Astrocyte (in vitro differentiated cells and primary cell): ENCODE measurements at places on chromosomes 4 and X. TPM values are rescaled to one million over a fixed set of nuclear protein-coding genes. Genes with fewer than 3 reads are reported as not detected.

DNA sequence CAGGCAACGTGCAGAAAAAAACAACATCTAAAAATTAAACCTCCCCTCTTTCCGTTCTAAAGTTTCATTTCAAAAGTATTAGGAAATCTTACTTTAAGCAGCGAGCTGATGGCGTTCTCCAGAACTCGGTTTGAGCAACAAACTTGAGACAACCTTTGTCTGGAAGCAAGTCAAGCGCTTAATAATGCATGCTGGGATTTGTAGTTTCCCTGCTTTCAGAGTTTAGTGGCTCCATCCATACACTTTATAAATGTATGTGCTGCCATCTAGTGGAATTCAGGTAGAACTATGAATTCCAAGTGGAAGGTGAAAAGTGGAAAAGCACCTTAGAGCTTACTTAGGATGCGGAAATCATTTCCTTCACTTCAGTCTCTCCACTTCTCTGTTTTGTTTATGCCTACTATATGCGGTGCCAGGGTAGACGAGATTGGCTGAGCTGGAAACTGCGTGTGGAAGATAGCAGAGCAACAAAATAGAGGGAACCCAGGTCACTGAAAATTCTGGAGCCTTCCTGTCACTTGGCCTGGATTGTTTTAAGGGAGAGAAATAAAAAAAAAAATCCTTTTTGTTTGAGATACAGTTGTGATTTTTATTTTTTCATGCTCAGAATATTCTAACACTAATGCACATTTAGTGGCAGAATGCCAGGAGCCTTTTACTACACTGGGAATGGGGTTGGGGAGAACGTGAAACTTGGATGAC is at the start of gene BDH2:
Gene BDH2, minus strand, starts transcription at position 144 of the 702 bp plus-strand sequence. CDS start 3,580 bp downstream, outside the sequence.
- peak; percentile 92 for DNase-seq

- DNase-seq = peak; percentile 33
Observed at GRCh38 chr4:94409962-94410361, 41.8 kb upstream of the PDLIM5 start.

DNA sequence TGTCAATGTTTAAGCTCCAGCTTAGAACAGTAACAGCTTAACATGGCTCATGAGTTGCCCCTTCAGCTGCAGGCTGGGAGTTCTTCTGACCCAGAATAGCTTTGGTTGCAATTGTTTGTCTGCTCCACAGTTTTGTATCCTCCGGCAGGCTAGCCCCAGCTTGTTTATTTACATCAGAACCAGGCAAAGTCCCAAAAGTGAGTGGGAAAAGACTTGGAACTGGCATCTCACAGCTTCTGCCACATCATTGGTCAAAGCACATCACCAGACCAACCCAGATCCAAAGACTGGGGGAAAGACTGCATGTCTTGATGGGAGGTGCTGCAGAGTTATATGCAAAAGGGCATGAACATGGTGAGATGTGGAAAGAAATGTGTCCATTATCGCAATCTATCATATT is 231.2 kb upstream of the CPEB2 start:
- DNase-seq = no peak

- no peak for DNase-seq
Observed at GRCh38 chr4:8019396-8020365, 80.0 kb upstream of the AFAP1 start.

DNA sequence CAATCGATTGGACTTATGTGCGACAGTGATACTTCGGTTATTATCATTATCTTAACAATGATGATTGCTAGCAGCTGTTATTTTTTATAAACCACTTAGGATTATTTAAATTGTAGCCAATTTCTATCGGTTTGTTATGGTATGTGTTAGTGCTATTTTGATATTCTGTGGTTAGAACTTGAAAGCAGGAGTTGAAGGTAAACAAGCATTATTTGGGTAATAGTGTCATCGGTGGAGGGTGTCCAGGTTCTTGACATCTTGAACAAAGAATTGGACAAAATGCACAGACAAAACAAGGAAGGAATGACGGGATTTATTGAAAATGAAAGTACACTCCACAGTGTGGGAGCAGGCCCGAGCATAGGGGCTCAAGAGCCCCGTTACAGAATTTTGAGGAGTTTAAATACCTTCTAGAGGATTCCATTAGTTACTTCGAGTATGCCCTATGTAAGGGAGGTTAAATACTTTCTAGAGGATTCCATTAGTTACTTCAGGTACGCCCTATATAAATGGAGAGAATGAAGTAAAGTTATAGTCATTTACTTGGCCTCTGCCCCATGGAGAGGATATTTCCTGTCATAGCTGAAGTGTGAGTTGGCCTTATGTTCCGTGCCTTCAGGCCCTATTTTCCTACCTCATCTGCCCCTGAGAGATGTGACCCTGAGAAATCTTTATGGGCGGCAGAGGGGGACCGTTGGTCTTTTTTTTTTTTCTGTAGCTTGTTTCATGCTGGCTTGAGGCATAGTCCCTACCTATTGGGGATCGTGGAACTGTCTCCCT is 13.1 kb downstream of the MOB1B start:
- peak; percentile 48 for DNase-seq

DNA sequence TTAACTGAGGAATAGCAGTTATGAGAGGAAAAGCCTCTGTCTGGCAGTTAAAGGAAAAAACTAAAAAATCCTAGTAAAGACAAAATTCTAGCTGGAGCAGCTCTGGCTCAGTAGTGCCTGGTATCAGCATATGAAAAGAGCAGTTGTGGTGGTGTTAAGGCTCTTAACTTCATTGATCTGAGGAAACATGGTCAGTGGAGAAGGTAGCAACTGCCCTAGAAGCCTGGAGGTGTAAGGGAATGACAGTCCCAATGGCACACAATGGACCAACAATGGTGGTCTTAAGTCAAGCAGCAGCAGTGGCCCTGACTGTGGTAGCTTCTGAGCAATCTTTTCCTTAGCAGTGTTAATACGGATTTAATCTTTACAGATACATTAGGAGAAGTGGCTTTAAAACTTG is 189.6 kb upstream of the POF1B start:
- no peak for DNase-seq

DNA sequence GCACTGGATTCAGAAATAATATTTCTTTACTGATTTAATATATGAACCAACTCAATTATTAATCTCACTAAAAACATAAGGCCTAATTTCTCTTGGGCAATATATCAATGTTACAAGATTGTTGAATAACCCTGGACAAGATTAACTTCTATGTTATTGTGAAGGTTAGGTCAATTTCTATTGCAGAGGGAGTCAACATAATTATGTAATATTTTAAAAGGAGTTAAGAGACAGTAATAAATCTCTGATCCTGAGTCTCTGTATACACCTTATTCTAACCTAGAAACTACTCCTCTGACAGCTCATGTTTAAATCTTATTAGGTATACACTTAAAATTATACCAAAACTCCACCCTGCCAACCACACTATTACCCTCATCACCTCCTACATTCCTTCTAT is 15.1 kb upstream of the GPRIN3 start:
- no peak for DNase-seq

DNA sequence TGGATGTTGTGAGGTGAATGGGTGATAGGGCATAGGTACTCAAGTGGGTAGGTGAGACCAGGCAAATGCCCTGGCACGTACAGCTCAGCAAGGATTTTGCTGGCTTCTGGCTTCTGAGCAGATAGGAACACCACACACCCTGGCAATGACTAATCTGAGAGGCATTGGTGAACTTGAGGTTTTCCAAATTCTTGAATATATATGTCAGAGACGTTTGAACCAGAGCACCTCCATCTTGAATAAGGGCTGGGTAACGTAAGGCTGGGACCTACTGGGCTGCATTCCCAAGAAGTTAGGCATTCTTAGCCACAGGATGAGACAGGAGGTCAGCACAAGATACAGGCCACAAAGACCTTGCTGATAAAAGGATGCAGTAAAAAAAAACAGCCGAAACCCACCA is 204.5 kb downstream of the NLGN4X start:
- DNase-seq = peak; percentile 76

DNA sequence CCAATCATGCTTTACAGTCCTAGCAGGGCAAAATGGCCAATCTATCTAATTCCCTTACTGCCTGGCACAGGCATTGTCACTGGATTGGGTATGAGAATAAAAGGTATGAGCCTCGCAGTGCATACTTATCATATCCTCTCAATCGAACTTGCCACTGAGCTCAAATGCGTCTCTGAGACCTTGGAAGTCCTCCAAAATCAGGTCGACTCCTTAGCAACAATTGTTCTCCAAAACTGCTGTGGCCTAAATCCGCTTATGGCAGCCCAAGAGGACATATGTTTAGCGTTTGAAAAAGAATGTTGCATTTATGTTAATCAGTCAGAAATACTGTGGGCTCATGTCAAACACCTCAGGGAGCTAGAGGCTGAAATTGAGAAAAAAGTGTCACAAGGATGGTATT is 69.7 kb downstream of the SPIN4 start:
- DNase-seq = no peak

GRCh38 chrX:149567621-149568417 is 18.1 kb upstream of the HSFX3 start:
- DNase-seq = no peak

- no peak for DNase-seq
Observed at GRCh38 chr4:16085822-16086221, 2.0 kb upstream of the PROM1 start.

The GSX2 gene
- total RNA-seq = 1.1 and 1.7 TPM in 2 replicates

The PPEF2 gene
- total RNA-seq = not detected in 2 replicates

The HAND2 gene
- not detected in 2 replicates for total RNA-seq

The L1CAM gene
- 347 and 353 TPM in 2 replicates for total RNA-seq

The F8A1 gene
- total RNA-seq = 24.8 and 25.6 TPM in 2 replicates

The EPGN gene
- total RNA-seq = 0.54 and 0.77 TPM in 2 replicates

The SPANXA2 gene
- not detected in 2 replicates for total RNA-seq
